ENCODE measurements at places on chromosomes 16 and 17. TPM values are rescaled to one million over a fixed set of nuclear protein-coding genes. Genes with fewer than 3 reads are reported as not detected.

DNA sequence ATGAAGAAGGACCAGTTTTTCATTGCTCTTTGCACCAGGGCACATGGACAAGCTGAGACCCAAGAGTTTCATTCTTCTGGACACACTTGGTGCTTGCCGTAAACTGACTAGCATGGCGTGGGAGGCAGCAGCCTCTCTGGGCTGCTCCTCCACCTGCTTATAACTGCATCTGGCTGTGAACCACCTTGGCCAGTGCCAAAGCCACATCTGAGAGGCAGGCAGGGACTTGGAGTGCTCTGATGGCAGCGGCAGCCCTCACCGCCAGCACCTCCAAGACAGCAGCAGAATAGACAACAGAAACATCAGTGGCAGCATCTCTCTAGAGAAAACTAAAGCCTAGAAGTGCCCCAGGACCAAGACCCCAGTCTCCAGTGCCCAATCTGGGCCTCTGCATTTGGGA is 4.7 kb downstream of the KRT37 start:
- DNase-seq = no peak

- no peak for DNase-seq
These were observed 168.0 kb upstream of the IRX3 start for GRCh38 chr16:54454616-54455015.

- DNase-seq = no peak
These were observed 40.5 kb downstream of the ANKRD11 start for GRCh38 chr16:89449726-89450335.

GRCh38 chr17:27494192-27495091 is 38.2 kb downstream of the KSR1 start:
- DNase-seq = peak; percentile 28

Gene TP53TG3F
- total RNA-seq = not detected

Gene PAGR1
- total RNA-seq = 11.8 TPM

All from frontal cortex (tissue), 4 donors.